Hematopoietic multipotent progenitor cell treated with erythropoietin and hydrocortisone succinate and interleukin-3 and kit ligand, for 6 days (in vitro differentiated cells): ENCODE measurements at places on chromosomes 1 and 21.

DNA sequence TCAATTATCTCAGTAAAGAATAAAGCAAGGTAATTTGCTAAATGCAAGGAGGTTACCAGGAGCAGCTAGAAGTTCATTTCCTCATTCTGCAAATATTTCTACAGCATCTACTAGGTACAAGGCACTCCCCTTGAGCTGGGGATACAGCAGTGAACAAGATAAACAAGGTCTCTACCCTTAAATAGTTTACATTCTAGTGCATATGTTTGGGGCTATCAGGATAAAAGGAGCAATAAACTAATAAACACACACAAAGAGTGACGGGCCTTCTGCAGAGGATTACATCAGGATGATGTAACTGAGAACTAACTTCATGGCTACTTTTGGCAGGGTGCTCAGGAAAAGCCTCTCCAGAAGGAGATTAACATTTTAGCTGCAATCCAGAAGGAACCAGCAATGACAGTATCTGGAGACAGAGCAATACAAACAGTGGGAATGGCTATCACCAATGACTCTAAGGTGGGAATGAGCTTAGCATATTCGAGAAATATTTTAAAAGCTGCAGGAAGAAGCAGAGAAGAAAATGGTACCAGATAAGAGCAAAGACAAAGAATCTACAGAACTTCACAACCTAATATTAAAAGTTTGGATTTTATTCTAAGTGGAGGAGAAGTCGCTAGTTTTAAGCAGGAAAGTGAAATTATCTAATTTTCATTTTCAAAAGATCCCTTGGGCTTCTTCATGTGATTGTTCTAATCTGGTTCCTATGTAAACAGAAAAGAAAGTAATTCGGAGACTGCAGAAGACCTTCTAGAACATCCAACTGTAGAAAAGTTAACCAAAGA is 25.8 kb downstream of the TP53BP2 start:
- DNase-seq: no peak

DNA sequence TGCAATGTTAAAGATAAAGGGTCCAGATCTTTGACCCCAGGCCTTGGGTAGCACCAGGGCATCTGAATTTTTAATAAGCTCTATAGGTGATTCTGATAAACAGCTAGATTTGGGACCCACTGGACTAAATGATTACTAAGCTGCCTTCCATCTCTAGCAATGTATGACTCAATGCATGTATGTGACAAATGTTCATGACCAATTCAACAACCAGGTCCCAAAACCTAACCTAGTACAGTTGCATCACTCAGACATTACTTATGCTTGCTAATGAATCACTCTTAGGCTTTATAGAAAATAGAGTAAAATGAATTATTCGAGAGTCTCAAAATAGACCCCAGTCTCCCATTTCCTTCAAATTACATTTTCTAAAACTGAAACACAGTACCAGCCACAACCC is 35.5 kb downstream of the RCAN1 start:
- no peak for DNase-seq

DNA sequence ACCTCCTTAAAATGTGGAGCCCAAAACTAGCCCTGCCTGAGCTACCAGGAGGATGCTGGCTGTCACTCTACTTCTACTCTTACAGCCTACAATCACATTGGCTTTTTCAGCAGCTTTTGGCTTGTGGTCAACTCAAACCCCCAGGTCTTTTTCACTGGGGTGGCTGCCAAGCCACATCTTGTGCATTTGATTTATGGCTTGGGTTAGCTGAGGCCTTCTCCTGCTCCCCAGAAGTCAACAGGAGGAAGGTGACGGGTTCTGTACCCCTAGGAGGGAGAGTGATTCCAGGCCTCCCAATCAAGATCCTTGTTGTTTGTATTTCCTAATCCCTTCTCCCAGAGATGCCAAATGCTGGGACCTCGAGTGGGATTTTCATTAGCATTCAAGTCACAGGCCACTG is 124.3 kb downstream of the LACTBL1 start:
- DNase-seq: peak; percentile 19

- no peak for DNase-seq
Measured at GRCh38 chr1:6322161-6322560, 61.3 kb upstream of the GPR153 start.

- no peak for DNase-seq
Measured at GRCh38 chr1:47417170-47418044, 1.3 kb downstream of the FOXE3 start.

GRCh38 chr1:6124341-6124740 is 55.8 kb downstream of the CHD5 start:
- no peak for DNase-seq

GRCh38 chr1:61386770-61387169 is 304.4 kb downstream of the NFIA start:
- peak; percentile 53 for DNase-seq

GRCh38 chr21:44761011-44761729 is 40.5 kb downstream of the UBE2G2 start:
- peak; percentile 20 for DNase-seq

GRCh38 chr1:156707417-156708217 is 2.2 kb upstream of the CRABP2 start:
- no peak for DNase-seq

DNA sequence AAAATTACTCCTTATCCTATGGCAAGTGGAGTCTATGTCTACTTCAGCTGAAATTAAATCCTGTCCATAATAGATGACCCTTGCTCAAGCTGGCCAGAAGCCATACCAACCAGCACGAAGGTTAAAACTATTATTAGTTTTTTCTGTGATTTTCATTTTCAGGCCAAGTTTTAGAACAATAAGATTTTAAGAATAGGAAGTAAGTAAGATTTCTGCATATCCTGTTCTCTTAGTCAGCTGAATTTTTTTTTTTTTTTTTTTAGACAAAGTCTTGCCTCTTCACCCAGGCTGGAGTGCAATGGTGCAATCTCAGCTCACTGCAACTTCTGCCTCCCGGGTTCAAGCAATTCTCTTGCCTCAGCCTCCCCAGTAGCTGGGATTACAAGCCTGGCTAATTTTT is 6.1 kb upstream of the RBP7 start:
- DNase-seq: no peak

DNA sequence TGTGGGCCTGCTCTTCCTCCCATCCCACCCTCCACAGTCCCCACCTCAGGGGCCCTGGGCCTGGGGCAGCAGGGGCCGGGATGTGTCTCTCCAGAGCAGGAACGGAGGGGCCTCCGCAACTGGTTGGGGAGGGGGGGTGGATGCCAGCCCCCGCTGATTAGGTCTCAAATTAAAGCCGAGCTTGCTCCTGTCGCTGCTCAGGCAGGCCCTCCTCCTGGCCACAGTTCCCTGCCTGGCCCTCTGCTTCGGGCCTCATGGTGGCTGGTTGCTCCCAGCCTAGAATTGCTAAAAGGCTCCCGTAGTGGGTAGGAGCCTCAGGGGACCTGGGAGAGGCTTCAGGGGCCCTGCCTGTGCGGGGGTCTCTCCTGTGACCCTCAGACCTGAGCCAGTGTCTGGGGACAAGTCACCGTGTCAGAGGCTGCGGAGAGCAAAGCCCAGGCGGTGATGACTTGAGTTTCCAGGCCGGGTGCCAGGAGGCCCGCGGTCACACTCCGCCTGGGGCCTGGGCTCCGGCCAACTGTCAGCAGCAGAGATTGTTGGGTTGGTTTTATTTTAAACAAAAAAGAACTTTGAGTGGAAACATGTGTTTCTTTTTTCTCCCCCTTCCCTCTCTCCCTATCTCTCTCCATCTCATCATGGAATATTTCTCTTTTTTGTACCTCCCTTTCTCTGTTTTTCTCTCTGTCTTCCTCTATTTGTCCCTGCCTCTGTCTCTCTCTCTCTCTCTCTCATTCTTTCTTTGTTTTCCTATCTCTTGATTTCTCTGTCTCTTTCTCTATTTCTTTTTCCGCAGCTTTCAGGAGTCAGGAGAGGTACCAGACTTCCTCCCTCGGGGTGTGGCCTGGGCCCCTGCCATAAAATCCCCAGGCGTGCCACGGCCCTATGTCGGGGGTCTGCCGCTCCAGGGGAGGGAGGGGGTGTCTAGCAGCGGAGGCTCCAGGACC is 20.0 kb upstream of the EPHA2 start:
- DNase-seq: peak; percentile 83

DNA sequence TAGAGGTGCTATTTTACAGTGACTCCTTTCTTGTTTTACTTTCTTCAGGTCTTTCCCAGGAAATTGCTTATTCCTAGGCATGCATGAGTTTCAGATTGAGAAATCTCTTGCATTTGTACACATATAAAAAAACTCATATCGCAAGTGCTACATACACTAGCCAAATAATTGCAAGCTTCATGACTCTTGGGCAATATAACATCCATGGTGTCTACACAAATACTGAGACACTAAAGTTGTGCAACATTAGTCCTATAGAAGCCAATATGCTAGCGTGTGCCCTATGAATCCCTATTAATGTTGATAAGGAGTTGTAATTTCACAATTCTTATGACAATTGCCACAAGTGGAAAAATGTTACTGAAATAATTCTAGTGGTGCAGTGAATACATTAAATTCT is 591.0 kb downstream of the ADGRL2 start:
- DNase-seq: no peak

GRCh38 chr1:159923203-159924024 is 1.9 kb downstream of the TAGLN2 start:
- DNase-seq: peak; percentile 94

DNA sequence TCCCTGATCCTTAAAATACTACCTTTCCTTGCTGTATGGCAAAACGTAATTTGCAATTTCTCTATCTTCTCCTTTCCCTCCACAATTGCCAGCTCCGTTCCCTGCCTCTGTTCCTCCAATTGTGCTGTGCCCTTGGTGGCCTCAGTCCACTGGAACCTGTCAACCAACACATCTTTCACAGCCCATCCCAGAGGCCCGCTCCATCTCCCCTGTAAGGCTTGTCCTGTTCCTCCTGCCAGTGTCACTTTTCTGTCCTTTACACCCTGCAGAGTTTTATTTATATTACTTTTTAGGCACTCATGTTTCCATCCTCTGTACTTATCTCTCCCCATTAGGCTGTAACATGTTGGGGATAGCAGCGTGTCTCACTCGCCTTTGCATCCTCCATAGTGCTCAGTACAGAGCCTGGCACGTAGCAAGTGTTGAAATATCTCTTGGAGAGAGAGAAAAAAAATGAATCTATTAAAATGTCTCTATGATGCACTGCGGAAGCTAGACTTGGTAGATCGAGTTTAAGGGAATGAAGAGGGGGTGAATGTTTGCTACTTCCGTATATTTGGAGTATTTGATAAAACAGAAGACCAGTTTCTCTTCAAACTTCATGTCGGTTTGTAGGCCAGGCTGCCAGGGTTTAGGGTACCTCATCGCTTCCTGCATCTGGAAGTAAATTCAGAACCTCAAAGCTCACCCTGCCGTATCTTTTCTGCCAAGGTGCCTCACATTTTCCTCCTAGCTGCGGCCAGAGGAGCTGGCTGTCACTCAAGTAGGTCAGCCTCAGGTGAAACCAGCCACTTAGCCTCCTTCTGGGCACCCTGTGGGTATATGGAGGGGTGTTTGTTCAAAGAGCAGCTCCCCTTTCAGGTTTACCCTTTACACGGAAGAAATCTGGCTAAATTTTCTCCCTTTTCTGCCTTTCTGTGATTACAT is 303.8 kb downstream of the TM2D1 start:
- DNase-seq: no peak
